SK-MEL-5 (cell line): ENCODE measurements at places on chromosomes 1 and 21.
A peak's percentile ranks its signal among the peaks of the same experiment; 100 is the strongest.

- no peak for DNase-seq
These were observed 6.8 kb upstream of the PEAR1 start for GRCh38 chr1:156886583-156887281.

DNA sequence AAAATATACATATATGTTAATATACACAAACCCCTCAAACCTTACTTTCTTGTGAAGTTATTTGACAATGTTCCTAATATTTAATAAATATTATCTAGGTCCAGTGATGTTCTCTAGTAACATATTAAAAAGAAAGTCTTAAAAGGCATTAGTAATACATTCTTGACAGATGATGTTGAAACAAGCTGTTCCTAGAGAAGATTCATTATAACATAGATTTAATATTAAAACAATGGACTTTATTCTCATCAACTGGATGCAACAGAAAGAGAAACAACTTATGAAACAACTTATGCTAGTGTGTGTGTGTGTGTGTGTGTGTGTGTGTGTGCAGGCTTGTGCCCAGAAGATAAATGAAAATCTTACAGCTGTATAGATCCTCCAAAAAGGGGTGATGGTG lies 68.5 kb upstream of the PLXNA2 start:
- DNase-seq, result no peak

DNA sequence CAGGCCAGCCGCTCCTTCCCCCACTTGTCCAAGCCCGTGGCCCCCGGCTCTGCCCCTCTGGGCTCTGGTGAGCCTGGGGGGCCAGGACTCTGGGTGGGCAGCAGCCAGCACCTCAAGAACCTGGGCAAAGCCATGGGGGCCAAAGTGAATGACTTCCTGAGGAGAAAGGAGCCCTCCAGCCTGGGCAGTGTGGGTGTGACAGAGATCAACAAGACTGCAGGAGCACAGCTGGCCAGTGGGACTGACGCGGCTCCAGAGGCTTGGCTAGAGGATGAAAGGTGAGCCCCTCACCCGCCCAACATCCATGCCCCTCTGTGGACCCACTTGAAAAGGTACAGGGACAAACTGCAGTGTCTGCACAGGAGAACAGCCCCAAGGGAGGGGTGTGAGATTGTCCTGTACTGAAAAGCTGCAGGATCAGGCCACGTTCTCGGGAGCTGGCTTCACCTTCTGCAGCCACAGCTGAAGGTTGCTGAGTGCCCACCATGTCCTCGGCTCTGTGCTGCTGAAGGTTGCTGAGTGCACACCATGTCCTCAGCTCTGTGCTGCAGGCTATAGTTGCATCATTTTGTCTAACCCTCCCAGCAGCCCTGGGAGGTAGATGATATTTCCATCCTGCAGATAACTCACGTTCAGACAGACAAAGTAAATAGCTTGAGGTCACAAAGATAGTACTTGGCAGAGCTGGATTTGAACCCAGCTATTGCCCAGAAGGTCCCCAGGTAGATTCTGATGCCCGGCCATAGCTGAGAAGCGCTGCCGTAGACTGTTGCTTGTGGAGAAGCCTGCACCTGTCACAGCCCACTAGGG lies 618 bp downstream of the C1orf226 start:
- DNase-seq, result no peak

- no peak for DNase-seq
These were observed 264.9 kb downstream of the DYRK1A start for GRCh38 chr21:37631319-37632117.

- no peak for DNase-seq
These were observed 61.6 kb upstream of the SLC45A1 start for GRCh38 chr1:8256321-8256720.

- DNase-seq, result no peak
These were observed 113.3 kb upstream of the DPT start for GRCh38 chr1:168842306-168842705.

DNA sequence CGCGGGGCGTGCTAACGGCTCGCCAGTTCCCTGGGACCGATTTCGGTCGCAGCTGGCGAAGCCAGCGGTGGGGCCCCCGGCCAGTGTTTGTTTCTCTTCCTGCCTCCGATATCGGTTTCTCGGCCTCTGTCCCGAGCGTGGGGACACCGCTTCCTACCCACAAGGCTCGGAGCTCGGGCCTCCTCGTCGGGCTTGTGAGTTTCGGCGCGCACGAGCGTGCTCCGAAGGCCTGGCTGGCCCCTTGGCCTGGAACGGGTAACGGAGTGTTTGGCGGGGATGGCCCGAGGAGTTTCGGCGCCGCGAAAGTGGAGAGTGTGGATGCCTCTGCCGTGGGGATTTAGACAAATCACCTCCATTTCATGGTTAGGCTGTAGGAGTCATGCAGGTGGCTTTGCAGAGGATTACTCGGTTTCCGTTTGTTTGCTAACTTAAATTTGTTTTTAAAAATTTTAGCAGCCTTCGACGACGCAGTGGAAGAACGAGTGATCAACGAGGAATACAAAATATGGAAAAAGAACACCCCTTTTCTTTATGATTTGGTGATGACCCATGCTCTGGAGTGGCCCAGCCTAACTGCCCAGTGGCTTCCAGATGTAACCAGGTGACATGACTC lies 559 bp downstream of the RBBP4 start:
- DNase-seq, result no peak

GRCh38 chr1:96352733-96353132 lies 368.9 kb upstream of the PTBP2 start:
- DNase-seq, result no peak

- DNase-seq, result no peak
These were observed 1.8 kb downstream of the RD3 start for GRCh38 chr1:211490038-211490678.

DNA sequence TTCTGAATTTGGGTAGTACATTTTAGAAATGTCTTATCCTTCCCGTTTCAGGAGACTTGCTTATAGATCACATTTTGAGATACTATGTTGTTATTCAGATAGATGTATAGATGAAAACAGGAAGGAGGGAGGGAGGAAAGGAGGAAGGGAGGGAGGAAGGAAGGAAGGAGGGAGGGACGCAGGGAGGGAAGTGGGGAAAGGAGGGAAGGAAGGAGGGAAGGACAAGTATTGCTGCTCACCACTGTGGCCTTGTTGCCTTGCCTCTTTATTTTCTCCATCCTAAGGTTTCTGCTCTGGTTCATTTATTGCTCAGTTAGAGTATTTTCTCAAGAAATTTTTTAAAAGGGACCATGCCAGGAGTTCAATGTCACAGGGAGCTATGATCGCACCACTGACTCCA lies 134.3 kb downstream of the LTN1 start:
- no peak for DNase-seq

DNA sequence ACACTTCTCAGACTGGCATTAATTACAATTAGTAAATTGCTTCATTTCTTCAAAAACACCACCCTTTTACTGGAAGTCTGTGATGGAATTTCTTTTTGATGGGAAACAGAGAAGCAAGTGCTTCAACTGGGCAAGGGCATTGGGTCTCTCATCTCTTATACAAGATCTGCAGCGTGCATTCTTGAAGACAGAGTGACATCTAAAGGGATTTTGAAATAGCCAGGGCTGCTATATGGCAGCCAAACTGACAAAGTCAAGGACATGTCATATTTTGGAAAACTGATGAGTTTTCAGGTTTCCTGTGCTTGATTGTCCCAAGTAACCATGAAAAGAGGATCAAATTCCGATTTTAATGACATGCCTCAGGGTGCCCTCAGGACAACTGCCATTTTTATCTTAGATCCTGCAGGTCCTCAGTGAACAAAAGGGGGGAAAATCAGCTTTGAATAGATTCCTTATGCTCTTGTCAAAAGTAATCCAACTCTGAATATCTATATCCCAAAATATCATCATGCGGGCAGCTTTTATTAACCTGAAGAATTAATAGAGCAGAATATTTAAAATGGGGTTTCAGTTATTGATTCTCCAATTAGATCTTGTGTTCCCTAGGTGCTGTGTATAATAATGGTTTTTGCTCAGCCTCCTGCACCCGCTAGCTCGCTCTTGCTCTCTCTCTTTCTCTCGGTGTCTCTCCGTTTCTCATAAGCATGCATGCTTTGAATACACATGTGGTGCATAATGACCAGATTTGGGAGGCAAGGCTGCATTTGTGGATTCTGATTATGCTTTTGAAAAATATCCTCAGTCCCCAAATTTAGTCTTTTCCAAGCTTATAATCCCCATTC lies 221.8 kb downstream of the TTLL7 start:
- no peak for DNase-seq

DNA sequence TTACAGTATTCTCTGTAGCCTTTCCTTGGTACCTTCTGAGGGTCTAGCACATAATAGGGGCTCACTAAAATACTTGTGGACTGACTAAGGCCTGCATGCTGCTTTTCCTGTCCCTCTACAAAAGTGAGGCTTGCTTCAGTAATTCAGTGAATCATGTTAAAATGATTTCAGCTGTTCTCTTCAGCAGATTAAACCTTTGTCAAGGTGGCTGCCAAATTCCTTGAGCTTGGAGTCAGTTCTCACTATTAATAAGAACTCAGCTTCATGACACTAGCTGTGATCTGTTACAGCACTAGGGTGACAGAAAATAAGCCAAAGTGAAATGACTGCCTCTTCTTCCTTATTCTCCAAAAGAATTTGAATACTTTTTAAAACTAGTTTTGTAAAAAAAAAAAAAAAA lies 128.8 kb downstream of the KCNN3 start:
- no peak for DNase-seq

GRCh38 chr1:196193896-196194559 lies 414.2 kb downstream of the KCNT2 start:
- DNase-seq, result no peak

- DNase-seq, result peak; percentile 24
These were observed 31.8 kb downstream of the GNG4 start for GRCh38 chr1:235617808-235618207.

DNA sequence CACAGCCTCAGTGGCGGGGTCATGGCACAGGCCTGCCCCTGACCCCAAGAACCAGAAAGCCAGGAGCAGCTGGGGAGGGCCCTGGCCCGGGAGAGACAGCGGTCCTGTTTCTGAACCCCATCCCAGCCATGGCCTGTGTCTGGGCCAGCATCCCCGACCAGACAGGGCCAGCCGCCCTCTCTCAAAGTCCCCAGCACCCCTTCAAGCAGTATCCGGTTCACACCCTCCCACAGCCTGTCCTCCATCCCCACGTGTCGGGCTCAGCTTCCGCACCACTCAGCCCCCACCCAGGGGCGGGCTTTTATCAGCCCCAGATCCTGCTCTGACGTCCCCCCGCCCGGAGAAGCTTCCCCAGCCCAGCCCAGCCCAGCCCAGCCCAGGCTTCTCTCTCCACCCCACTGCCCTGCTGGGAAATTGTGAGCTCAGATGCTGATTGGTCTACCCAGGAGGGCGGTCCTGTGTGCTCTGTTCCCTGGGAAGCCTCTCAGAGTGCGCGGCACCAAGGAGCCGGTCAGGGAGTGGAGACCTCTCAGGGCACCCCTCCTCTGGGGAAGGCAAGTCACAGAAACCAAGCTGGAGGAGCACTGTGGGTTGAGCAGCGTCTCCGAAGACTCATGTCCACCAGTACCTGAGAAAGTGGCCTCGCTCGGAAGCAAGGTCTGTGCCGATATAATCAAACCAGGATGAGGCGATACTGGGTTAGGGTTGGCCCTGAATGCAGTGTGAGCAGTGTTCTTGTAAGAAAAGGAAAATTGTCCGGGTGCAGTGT lies 4.7 kb upstream of the FAAP20 start:
- DNase-seq, result peak; percentile 81

DNA sequence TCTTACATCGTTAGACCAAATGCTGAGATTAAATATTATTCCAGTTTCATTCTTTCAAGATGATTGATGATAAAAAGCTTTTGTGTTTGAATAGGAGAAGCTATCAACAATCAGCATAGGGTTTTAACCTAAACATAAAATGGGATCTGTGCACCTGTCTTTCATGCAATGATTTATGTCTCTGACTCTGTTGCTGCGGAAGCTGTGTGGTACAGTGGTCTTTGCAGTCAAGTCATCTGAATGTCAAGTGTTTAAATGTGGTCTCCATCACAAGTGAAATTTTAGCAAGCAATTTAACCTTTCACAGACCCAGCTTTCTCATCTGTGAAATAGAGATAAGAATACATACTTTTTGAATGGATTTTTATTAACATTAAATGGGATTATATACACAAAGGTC lies 107.2 kb downstream of the PLPPR5 start:
- no peak for DNase-seq

GRCh38 chr1:231428377-231428776 lies 6.3 kb upstream of the EGLN1 start:
- no peak for DNase-seq

- DNase-seq, result no peak
These were observed 20.3 kb downstream of the ZMYM4 start for GRCh38 chr1:35288761-35289160.

- no peak for DNase-seq
These were observed 249.9 kb downstream of the TNR start for GRCh38 chr1:175493321-175494010.

DNA sequence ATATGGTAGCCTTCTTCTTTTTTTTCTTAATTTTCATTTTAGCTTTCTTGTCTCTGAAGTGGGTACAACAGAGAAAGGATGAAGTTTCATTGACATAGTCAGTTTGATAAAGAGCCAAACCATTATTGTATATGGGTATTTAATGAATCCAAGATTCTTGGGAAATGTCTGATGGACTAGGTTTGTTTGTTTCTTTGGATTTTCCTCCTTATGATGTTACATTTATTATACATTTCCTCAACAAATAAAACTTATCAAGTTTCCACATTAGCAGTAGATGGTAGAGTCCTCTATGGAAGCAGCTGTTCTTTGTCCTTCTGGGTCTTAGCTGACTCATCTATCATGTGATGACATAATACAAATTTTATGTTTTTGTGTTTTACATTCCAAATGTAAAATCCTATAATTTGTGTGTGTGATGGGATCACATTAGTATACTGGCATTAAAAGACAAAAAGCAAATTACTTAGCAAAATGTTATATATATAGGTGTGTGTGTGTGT lies 6.0 kb downstream of the COL24A1 start:
- no peak for DNase-seq

- no peak for DNase-seq
These were observed 131.8 kb downstream of the CTH start for GRCh38 chr1:70542856-70543255.

DNA sequence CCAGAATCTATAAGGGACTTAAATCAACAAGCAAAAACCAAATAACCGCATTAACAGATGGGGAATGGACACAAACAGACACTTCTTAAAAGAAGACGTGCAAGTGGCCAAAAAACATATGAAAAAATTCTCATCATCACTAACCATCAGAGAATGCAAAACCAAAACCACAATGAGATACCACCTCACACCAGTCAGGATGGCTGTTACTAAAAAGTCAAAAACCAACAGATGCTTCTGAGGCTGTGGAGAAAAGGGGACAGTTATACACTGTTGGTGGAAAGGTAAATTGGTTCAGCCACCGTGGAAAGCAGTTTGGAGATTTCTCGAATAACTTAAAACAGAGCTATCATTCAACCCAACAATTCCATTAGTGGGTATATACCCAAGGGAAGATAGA lies 124.9 kb upstream of the OLIG2 start:
- DNase-seq, result no peak

- DNase-seq, result no peak
These were observed 57.9 kb upstream of the RUNX3 start for GRCh38 chr1:24987875-24988557.

DNA sequence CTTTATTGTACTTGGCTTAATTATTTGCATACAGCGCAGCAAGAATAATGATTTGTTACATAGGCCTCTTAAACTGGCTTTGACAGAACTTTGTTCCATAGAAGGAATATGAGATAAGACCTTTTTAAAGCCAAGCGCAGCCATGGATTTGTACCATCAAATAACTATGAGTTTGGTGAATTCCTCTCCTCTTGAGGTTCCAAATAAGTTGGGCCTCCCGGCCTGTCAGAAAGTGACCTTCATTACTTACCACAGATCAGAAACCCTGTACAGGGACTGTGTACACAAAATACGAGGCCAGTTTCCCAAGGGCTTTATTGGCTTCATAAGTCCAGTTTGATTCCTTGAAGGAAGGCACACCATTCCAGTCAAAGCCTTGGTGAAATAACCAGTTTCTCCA lies 21.8 kb upstream of the HSD3B1 start:
- DNase-seq, result no peak
